ENCODE measurements at places on chromosomes 3 and 15. TPM values are rescaled to one million over a fixed set of nuclear protein-coding genes. Genes with fewer than 3 reads are reported as not detected.

The NANOGP8 gene
- not detected for total RNA-seq

The SECISBP2L gene
- 28.1 TPM for total RNA-seq

The ZDHHC19 gene
- total RNA-seq: not detected

The ZNF860 gene
- total RNA-seq: not detected

The CA12 gene
- not detected for total RNA-seq

The CCPG1 gene
- total RNA-seq: 14.2 TPM

The KNSTRN gene
- total RNA-seq: 49.9 TPM

DNA sequence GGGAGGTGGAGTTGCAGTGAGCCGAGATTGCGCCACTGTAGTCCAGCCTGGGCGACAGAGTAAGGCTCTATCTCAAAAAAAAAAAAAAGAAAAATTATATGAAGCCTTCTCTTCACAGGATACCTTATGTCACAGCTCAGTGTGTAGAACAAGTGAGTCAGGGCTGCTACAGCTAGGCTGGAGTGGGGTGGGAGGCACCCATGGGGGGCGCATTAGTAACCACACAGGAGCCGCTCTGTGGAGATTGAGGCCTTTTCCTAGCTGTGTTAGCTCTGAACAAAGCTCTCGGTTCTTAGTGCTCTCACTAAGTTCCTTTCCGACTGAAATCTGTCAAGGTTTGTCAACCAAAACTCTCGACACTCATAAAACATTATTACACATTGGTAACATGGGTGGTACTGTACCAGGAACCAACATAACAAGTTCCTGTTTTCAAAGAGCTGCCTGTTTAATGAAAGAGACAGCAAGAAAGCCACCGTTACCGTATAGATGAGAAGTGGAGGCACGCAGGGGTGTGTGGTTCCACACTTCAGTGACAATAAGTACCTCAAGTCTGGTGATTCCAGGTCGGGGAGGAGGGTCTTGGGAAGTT is 4.5 kb downstream of the LRRC31 start:
- no peak overlapping the region for H3K27ac ChIP-seq
- peaks cover 14% of the 10 kb centered on the region for H3K4me1 ChIP-seq
- H3K36me3 ChIP-seq: no peaks in the 10 kb centered on the region
- DNase-seq: no peak
- no peak overlapping the region for H3K4me3 ChIP-seq
- H3K27me3 ChIP-seq: no peaks in the 10 kb centered on the region

GRCh38 chr3:174858353-174858752 is 781 bp upstream of the NAALADL2 start:
- H3K4me1 ChIP-seq: no peaks in the 10 kb centered on the region
- DNase-seq: no peak
- no peaks in the 10 kb centered on the region for H3K36me3 ChIP-seq
- H3K27ac ChIP-seq: no peak overlapping the region
- H3K27me3 ChIP-seq: no peaks in the 10 kb centered on the region
- no peak overlapping the region for H3K4me3 ChIP-seq

DNA sequence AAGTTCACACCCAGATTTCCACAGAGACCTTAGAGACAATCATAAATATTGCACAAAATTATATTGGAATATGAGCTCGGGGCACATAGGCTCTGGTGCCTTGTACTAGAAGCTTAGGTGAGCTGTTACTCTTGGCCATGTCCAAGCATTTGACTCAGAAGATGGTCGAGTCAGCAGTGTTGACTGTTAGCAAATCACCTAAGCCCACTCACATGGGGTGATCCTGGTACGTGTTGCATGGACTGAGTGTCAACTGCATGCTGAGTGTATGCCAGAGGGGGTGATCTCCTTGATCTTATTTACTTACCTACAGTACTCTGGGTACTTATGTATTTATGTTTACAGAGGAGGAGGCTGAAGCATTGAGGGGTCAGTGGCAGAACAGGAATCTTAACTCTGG is 14.0 kb downstream of the SMAD3 start:
- H3K27me3 ChIP-seq: no peaks in the 10 kb centered on the region
- no peak overlapping the region for H3K27ac ChIP-seq
- H3K36me3 ChIP-seq: no peaks in the 10 kb centered on the region
- DNase-seq: no peak
- peaks cover 91% of the 10 kb centered on the region for H3K4me1 ChIP-seq
- no peak overlapping the region for H3K4me3 ChIP-seq

DNA sequence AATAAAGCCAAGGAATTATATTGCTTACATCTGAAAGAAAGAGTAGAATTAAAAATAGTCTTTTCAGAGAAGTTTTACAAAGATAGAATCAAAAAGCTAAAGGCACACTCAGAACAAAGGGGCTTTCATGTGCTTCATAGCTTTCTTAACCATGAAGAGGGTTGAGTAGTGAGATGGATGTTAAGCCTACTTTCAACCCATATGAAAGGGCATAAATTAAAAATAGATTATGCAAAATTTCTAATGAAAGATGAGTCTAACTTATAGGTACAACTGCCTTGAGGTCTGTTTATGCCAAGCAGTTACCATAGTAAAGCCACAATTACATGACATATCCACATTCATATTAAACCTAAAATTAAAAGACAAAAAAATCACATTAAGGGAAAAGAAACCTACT is 223.3 kb upstream of the ARHGEF26 start:
- no peak overlapping the region for H3K4me3 ChIP-seq
- H3K36me3 ChIP-seq: no peaks in the 10 kb centered on the region
- H3K4me1 ChIP-seq: no peaks in the 10 kb centered on the region
- H3K27me3 ChIP-seq: no peaks in the 10 kb centered on the region
- no peak overlapping the region for H3K27ac ChIP-seq

- H3K27me3 ChIP-seq: no peaks in the 10 kb centered on the region
- H3K36me3 ChIP-seq: no peaks in the 10 kb centered on the region
- no peak overlapping the region for H3K4me3 ChIP-seq
- no peak overlapping the region for H3K27ac ChIP-seq
Observed at GRCh38 chr3:126655887-126656286, 963 bp upstream of the TXNRD3 start.

GRCh38 chr3:196486263-196486662 is 17.3 kb downstream of the RNF168 start:
- no peak overlapping the region for H3K27ac ChIP-seq
- H3K36me3 ChIP-seq: peaks cover 52% of the 10 kb centered on the region
- no peaks in the 10 kb centered on the region for H3K4me1 ChIP-seq

DNA sequence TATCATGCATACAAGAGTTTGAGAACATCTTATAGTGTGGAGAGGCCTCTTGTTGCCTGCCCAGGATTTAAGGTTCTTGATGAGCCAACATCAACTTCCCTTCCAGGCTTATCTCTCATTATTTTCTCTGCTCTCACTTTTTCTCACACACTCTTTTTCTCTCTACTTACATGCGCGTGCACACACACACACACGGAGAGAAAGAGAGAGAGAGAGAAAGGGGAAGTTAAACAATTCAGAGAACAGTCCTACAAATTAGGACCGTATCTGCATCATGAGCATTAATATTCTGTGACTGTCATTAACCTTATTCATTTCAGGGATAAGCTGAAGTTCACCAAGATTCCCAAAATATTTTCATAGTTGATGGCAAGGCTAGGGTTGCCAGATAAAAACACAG is 269.0 kb downstream of the ZNF621 start:
- H3K36me3 ChIP-seq: no peaks in the 10 kb centered on the region
- H3K4me3 ChIP-seq: no peak overlapping the region
- no peak overlapping the region for H3K27ac ChIP-seq
- no peak for DNase-seq
- H3K27me3 ChIP-seq: no peaks in the 10 kb centered on the region
- H3K4me1 ChIP-seq: no peaks in the 10 kb centered on the region

- H3K4me3 ChIP-seq: no peak overlapping the region
- H3K36me3 ChIP-seq: peaks cover 40% of the 10 kb centered on the region
- H3K27me3 ChIP-seq: no peaks in the 10 kb centered on the region
- no peaks in the 10 kb centered on the region for H3K4me1 ChIP-seq
- no peak overlapping the region for H3K27ac ChIP-seq
- DNase-seq: no peak
Observed at GRCh38 chr3:183797996-183798395, 27.4 kb downstream of the MAP6D1 start.

- H3K27ac ChIP-seq: no peak overlapping the region
- no peak for DNase-seq
- no peak overlapping the region for H3K4me3 ChIP-seq
- H3K4me1 ChIP-seq: no peaks in the 10 kb centered on the region
- H3K27me3 ChIP-seq: no peaks in the 10 kb centered on the region
Observed at GRCh38 chr3:43445820-43446219, 159.5 kb downstream of the SNRK start.

GRCh38 chr15:51736751-51737521 is 519 bp downstream of the LYSMD2 start:
- peak overlapping the region; percentile 71 for H3K27ac ChIP-seq
- no peaks in the 10 kb centered on the region for H3K27me3 ChIP-seq
- no peaks in the 10 kb centered on the region for H3K36me3 ChIP-seq
- peak overlapping the region; percentile 78 for H3K4me3 ChIP-seq
- peaks cover 55% of the 10 kb centered on the region for H3K4me1 ChIP-seq
- DNase-seq: peak; percentile 64

DNA sequence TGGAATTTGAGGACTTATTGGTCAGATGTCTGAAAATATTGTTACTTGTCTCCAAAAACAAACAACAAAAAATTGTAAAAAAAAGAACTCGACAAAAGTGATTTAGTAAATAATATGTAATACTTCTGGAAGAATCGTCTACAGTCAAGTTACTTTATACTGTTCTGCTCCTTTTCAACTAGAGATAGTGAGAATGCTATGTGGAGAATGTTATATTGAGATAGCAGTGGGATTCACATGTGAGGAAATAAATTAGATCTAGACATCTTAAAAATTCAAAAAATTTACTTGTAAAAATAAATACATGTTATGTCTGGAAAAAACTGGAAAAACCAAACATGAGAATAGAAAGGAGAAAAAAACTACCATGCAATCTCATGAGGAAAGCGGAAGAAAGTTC is 64.9 kb downstream of the SGO1 start:
- no peaks in the 10 kb centered on the region for H3K27me3 ChIP-seq
- DNase-seq: no peak
- H3K36me3 ChIP-seq: peaks cover 38% of the 10 kb centered on the region
- no peak overlapping the region for H3K4me3 ChIP-seq

GRCh38 chr15:95561463-95561862 is 769.0 kb upstream of the NR2F2 start:
- no peaks in the 10 kb centered on the region for H3K4me1 ChIP-seq
- H3K4me3 ChIP-seq: no peak overlapping the region
- no peak overlapping the region for H3K27ac ChIP-seq
- no peaks in the 10 kb centered on the region for H3K36me3 ChIP-seq

GRCh38 chr3:153599685-153600084 is 437.7 kb downstream of the RAP2B start:
- no peak overlapping the region for H3K27ac ChIP-seq
- DNase-seq: no peak
- no peaks in the 10 kb centered on the region for H3K36me3 ChIP-seq

GRCh38 chr3:102240720-102241119 is 194.1 kb upstream of the ZPLD1 start:
- no peaks in the 10 kb centered on the region for H3K27me3 ChIP-seq
- no peak for DNase-seq
- no peaks in the 10 kb centered on the region for H3K36me3 ChIP-seq
- H3K4me3 ChIP-seq: no peak overlapping the region
- H3K4me1 ChIP-seq: no peaks in the 10 kb centered on the region

DNA sequence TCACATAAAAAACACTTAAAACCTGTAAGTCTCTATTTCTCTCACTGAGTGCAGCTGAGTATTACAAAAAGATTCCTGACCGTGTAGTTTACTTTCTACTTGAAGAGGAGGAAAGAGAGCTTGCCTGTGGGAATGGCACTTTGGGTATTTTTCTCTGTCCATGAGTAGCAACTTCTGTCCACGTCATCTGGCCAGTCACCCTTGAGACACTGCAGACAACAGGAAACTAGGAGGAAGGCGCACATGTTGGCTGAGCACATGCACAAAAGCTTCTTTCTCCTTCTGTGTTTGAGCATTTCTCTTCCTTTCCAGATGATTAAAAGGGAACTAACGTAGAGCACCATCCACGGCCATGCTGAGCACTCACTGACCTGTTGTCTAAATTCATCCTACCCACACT is 19.7 kb downstream of the STARD5 start:
- H3K4me1 ChIP-seq: peaks cover 69% of the 10 kb centered on the region
- no peak for DNase-seq
- H3K27me3 ChIP-seq: no peaks in the 10 kb centered on the region
- no peak overlapping the region for H3K27ac ChIP-seq

DNA sequence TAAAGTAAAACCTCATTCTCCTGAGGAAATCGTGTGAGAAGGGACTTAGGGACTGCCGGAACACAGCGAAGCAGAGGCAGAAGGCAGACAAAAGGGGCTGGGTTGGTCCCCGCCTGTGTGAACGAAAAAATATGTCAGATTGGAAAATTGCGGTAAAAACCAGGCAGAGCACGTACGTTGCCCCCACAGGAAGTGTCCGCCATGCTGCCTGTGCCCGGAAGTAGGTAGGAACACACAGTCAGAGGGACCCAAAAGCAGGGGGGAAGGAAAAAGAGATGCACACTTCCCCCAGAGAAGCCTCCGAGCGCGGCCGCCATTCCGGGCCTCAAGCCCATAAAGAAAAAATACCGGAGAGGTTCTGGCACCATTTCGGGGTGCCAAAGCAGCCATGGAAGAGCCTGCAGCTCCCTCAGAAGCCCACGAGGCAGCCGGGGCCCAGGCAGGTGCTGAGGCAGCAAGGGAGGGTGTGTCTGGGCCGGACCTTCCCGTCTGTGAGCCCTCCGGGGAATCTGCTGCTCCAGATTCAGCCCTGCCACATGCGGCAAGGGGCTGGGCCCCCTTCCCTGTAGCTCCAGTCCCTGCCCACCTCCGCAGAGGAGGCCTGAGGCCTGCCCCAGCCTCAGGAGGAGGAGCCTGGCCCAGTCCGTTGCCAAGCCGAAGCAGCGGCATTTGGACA is at the start of gene MKRN3:
MKRN3 (plus strand) TSS at position 280 of the 676 bp plus-strand sequence; CDS start at position 389, 109 bp downstream.
- H3K27me3 ChIP-seq: no peaks in the 10 kb centered on the region
- DNase-seq: peak; percentile 64
- peak within 1 kb of the TSS; percentile 84 for H3K27ac ChIP-seq
- no peaks in the 10 kb centered on the region for H3K36me3 ChIP-seq

- H3K27me3 ChIP-seq: no peaks in the 10 kb centered on the region
- DNase-seq: no peak
- no peak overlapping the region for H3K27ac ChIP-seq
- peaks cover 9% of the 10 kb centered on the region for H3K4me1 ChIP-seq
Observed at GRCh38 chr3:43155464-43156121, 49.7 kb upstream of the POMGNT2 start.

DNA sequence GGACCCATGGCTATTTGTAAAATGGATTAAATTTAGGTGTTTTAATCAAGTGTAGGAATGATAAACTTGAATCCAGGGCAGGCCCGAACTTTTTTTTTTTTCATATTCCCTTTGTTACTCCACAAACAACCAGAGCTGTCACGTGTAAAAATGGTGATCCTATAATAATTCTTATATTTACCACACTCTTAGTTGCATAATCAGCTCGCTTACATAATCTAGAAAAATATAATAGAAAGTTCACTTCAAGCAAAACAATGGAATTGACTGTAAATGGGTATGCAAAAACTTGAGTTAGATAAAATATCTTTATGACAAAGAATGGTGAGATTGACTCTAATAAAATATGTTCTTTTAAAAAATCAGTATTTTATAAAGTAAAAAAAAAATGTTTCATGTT is 2.1 kb upstream of the PAQR9 start:
- H3K27me3 ChIP-seq: peaks cover 11% of the 10 kb centered on the region
- no peak overlapping the region for H3K27ac ChIP-seq
- no peak overlapping the region for H3K4me3 ChIP-seq
- H3K36me3 ChIP-seq: no peaks in the 10 kb centered on the region
- H3K4me1 ChIP-seq: no peaks in the 10 kb centered on the region

- H3K27ac ChIP-seq: peak overlapping the region; percentile 86
- DNase-seq: no peak
- H3K4me3 ChIP-seq: peak overlapping the region; percentile 86
- no peaks in the 10 kb centered on the region for H3K27me3 ChIP-seq
- H3K4me1 ChIP-seq: peaks cover 58% of the 10 kb centered on the region
- H3K36me3 ChIP-seq: peaks cover 15% of the 10 kb centered on the region
Observed at GRCh38 chr3:122563717-122564025, 429 bp downstream of the PARP9 start.

GRCh38 chr15:58369956-58370355 is 61.8 kb upstream of the LIPC start:
- no peaks in the 10 kb centered on the region for H3K4me1 ChIP-seq
- H3K36me3 ChIP-seq: no peaks in the 10 kb centered on the region
- H3K27me3 ChIP-seq: no peaks in the 10 kb centered on the region
- no peak overlapping the region for H3K4me3 ChIP-seq
